ENCODE measurements at places on chromosomes 7 and 10. TPM values are rescaled to one million over a fixed set of nuclear protein-coding genes. Genes with fewer than 3 reads are reported as not detected.

- DNase-seq = no peak
Measured at GRCh38 chr10:21463436-21463835, 62.0 kb downstream of the SKIDA1 start.

DNA sequence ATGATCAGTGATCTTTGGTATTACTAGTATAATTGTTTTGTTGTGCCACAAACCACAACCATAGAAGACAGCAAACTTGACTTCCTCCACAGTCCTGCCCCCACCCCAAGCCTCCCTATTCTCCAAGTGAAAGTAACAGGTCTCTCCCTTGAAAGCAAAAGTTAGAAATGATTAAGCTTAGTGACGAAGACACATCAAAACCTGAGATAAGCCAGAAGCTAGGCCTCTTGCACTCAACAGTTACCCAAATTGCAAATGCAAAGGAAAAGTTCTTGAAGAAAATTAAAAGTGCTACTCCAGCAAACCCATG lies 7.5 kb downstream of the SAR1A start:
- no peak for DNase-seq

GRCh38 chr7:47371733-47372368 lies 210.1 kb downstream of the TNS3 start:
- no peak for DNase-seq

GRCh38 chr10:109977382-109977806 lies 30.4 kb upstream of the ADD3 start:
- DNase-seq = no peak

DNA sequence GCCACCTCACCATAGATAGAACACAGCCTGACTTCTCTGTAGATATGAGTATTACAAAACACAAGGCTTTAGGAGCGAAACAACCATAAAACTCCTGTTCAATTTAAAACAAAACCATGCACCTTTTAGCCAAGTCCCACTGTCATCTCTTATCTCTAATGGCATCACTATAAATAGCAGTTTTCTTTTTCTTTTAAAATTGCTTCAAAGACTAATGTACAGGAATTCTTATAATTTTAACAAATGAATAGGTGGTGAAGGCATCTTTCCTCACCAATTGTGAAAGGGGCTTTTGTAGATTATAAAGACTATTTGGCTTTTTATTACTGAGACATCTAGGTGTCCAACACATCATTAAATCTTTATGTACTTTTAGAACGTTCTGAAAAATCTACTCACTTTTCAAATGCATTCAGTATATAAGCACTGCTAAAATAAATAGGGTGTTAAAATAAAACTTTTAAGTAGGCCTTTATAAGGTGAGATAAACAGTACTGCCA lies 205.7 kb upstream of the GRM3 start:
- DNase-seq = no peak

DNA sequence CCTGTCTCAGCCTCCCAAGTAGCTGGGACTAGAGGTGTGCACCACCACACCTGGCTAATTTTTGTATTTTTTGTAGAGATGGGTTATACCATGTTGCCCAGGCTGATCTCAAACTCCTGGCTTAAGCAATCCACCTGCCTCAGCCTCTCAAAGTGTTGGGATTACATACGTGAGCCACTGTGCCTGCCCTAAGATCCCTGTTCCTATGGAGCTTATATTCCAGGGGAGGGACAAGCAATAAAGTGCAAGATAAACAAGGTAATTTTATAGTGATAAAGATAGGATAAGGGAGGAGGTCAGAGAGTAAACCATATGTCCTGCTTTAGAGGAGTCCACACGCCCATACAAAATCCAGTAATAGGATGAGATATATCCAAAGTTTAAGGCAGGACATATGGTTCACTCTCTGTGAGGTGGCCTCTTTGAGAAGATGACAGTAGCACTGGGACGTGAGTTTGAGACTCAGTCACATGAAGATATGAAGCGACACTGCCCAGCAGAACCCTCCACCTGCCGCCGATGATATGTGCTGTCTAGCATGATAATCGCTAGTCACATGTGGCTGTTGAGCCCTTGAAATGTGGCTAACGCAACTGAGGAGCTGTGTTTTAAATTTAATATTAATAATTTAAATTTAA lies 113.5 kb upstream of the PDCD4 start:
- DNase-seq = no peak

DNA sequence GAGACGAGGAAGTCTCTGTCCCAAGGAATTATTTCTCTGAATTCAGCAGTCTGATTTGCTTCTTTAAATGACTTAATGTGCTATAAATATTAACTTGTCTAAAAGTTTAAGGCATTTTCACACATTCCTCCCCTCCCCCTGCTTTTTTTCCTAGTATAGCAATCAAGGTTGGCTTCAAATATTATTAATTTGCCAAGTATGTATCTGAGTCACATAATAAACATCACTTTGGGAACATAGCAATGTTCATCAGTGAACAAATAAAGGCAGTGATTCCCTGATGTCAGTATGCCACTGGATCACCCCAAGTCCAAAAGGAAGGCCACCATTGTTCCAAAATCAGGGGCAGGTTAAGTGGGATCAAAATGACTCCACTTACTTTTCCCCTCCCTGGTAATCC lies 40.5 kb downstream of the PDE6C start:
- DNase-seq = no peak

GRCh38 chr7:148223160-148223559 lies 367.4 kb upstream of the C7orf33 start:
- DNase-seq = no peak

DNA sequence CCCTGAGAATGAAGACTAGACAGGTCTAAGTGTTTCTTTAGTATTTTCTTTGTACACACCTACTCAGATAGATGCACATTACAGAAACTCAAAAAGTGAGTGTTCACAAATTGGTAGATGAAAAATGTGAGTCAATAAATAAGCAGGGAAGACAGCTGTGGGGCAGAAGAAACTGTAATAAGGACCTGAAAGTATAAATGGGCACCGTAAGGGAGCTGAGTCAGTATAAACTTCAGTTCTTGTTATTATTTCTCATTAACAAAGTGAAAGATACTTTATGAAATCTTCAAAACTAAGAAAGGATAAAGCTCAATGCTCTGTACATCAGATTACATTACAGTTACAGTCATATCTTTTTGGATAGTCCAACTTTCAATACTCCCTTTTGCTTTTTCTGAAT lies 2.5 kb downstream of the MTPN start:
- DNase-seq = no peak

DNA sequence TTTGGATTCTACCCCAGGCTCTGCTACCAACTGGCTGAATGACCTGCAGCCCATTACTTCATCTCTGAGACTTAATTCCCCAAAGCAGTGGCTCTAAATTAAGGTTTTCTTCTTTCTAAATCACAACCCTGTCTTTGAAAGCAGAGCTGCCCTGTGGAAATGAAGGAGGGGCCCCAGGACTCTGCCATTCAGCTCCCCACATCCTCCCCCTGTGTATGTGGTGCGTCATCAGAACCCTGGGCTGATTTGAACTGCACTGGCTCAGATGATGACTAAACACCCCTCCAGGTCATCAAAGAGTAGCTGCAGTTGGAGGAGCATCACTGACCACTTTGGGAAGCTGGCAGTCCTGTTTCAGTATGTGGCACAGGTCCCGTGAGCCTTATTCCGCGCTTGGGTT lies 46.6 kb downstream of the BPGM start:
- DNase-seq = peak; percentile 92

DNA sequence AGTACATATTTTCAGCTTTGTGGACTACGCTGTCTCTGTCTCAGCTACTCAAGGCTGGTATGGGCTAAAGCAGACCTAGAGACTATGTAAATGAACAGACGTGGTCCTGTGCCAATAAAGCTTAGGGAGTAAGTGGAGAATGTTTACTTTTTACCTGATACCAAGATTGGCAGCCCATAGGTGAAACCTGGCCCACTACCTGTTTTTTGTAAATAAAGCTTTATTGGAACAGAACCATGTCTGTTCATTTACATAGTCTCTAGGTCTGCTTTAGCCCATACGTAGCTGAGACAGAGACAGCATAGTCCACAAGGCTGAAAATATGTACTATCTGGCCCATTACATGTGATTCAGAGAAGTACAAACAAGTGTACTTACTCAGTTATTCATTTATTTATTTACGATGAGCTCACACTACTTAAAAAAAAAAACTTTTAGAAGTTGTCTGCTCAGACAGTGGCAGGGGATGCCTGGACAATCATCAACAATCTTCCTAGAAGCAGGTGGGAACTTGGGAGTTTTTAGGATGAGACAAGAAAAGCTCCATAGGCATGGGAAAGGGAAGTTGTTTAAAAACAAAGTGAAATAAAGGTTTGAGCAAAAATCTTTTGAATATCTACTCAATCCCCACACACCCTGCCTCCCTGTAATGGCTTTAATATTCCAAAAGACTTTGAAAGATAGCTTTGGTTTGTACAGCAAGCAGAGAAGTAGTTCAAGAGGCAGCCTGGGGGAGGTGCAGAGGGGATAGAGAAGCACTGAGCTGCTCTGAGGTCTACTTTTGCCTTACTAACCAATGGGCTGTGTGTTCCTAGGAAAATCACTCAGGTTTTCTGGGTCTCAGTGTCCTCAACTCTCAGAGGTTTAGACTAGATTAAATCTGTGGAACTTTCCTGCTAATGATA lies 114.4 kb upstream of the AFAP1L2 start:
- DNase-seq = no peak

DNA sequence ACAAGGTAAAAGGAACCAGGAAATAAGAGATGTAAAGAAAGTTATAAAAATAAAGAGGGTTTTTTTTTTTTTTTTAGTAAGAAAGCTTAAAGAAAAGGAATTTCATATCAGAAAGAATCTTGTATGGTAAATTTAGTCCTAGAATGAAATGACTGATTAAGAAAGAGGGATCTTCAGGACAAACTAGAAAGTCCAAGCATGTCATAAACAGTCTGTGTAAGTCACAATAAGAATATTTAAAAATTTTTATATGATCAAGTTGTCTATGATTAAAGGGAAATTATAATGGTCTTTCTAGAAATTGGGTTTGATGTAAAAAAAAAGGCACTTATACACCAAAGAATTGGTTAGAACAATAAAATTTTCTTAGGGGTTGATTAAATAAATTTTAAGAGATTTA lies 289.5 kb downstream of the XPNPEP1 start:
- no peak for DNase-seq

DNA sequence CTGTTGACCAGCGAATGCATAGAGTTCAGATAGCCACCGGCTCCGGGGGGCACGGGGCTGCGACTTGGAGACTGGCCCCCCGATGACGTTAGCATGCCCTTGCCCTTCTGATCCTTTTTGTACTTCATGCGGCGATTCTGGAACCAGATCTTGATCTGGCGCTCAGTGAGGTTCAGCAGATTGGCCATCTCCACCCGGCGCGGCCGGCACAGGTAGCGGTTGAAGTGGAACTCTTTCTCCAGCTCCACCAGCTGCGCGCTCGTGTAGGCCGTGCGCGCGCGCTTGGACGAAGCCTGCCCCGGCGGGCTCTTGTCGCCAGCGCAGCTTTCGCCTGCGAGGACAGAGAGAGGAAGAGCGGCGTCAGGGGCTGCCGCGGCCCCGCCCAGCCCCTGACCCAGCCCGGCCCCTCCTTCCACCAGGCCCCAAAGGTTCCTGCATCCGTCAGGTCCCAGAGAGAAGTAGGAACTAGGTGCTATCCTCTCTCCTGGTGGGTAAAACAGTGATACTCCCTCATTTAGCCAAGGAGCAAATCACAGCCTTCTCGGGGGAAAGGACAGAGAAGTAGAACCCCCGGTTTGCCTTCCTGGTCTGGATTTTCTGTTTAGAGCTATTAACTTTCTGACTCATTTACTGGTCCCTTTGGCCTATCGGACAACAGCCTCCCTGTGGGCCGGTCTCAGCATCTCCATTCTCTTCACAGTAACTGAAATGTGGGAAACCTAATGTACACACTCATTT lies 6.1 kb upstream of the HOXA2 start:
- DNase-seq = peak; percentile 86

GRCh38 chr7:51102828-51103227 lies 213.8 kb downstream of the COBL start:
- no peak for DNase-seq

- no peak for DNase-seq
Measured at GRCh38 chr7:30745261-30745941, 6.5 kb upstream of the INMT start.

DNA sequence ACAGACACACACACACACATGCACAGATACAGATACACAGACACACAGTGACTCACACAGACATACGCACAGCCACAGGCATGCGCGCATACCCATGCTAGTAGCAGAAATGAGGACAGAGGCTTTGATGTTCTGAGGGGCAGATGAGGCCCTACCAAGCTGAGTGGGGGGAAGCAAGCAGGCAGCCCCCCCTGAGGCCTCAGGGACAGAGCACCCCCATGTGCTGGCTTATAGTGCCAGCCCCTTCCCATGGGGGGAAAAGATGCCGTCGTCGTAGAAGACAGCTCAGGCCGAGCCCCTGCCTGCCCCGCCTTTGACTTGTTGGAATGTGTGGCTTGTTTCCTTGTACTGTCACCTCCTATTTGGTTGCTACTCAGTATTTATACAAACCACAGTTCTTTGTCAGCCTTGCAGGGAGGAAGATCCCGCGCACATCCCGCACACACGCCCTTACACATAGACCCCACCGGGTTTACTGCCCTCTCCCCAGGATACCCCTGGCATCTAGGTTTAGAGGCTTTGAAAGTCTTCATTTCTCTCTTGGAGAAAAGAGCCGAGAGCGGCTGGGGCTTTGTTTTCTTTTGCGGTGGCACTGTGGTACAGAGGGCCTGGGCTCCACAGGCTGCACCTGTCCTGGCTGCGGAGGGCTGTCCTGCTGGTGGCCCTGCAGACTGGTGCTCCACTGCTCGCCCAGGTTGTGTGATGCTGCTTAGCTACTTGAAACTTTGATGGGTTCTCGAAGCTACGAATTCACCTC lies 112.5 kb downstream of the DOCK1 start:
- no peak for DNase-seq

GRCh38 chr7:2860627-2861133 lies 16.6 kb upstream of the GNA12 start:
- DNase-seq = no peak

DNA sequence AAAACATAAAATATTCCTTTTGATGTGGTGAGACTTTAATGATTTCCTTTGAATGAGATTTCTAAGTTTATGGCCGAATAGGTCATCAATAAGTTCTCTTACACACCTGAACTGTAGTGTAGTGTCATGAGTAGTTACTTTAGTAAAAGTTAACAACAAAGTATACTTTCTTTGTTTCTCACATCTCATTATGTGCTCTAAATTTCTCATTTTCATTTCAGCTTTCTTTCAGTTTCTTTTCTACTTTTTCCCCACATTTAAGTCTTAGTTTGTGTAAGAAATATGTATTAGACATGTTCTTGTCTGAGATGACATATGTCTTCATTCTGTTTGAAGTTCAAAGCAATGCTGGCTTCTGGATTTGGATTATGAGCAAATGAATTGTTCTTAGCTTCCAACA lies 348.1 kb downstream of the ANKRD7 start:
- no peak for DNase-seq

The ITPRIP gene
- 22.4 TPM for total RNA-seq

The OAT gene
- total RNA-seq = 89.5 TPM

The MMRN2 gene
- 57.0 TPM for total RNA-seq

The OR2A7 gene
- 1.4 TPM for total RNA-seq

The TMEM176A gene
- 70.7 TPM for total RNA-seq

The ZNRF2 gene
- total RNA-seq = 13.5 TPM

The TAS2R41 gene
- 0.81 TPM for total RNA-seq

The PRPS1L1 gene
- not detected for total RNA-seq

The ASB10 gene
- total RNA-seq = not detected

The SLC16A9 gene
- 6.1 TPM for total RNA-seq

The MCM10 gene
- total RNA-seq = 0.76 TPM

The FAM25G gene
- total RNA-seq = not detected

The ZNF117 gene
- 12.2 TPM for total RNA-seq
